Non-pigmented ciliary epithelial cell (primary cell): ENCODE measurements at places on chromosomes 13 and 19.
A peak's percentile ranks its signal among the peaks of the same experiment; 100 is the strongest.

DNA sequence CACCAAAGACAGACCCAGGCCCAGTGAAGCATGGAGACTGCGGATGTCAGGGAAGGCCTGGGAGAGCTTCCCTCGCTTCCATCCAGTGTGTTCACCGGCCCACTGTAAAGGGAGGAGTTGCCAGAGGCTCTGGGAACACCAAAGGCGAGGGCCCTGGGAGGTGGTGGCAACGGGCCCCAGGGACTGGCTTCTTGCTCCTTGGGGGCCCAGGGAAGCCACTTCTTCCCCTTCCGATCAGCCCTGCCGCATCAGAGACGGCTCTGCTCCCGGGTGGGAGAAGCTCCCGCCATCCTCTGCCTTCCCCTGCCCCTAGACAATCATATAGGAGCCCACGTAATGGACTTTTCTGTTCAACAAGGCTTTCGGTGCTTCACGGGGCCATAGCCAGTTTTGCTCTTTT is 83.4 kb upstream of the GPR183 start:
- DNase-seq: no peak

DNA sequence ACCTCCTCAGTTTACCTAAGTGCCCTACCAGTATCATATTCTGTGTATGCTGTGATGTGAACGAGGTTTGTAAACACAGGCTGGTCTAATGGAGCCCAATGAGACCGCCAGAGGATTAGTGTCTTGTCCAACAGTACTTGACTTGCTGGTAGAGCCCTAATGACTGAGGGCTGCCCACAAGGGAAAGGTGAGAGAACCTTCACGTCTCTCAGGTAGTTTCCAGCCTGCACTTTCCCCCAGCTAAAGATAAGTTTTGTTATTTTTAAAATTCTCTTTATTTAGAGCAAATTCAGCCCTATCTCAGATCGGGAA is 498 bp upstream of the RBM26 start:
- no peak for DNase-seq

DNA sequence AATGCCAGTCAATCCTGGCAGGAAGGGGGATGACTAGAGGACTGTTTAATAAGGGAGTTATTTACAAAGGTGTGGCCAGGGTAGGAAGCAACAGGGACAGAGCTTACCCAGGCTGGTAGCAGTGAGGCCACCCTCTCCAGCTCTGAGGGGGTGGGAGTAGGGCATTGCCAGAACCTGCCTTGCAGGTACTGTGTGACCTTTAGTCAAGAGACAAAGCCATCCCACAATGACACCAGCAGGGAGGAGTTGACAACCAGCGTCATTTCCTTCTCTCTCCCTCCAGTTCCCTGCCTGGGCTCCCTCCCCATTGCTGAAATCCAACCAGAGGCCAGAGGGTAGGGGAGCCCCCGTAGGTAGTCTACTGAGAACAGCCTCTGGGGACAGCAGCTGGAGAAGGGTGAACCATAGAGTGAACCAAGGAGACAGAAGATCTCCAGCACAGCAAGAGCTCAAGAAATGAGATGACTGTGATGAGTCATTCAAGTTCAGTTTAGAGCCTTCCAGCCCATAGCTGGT is 33.3 kb upstream of the SPATA13 start:
- DNase-seq: no peak

GRCh38 chr19:5541456-5541855 is 26.3 kb downstream of the TINCR start:
- no peak for DNase-seq

DNA sequence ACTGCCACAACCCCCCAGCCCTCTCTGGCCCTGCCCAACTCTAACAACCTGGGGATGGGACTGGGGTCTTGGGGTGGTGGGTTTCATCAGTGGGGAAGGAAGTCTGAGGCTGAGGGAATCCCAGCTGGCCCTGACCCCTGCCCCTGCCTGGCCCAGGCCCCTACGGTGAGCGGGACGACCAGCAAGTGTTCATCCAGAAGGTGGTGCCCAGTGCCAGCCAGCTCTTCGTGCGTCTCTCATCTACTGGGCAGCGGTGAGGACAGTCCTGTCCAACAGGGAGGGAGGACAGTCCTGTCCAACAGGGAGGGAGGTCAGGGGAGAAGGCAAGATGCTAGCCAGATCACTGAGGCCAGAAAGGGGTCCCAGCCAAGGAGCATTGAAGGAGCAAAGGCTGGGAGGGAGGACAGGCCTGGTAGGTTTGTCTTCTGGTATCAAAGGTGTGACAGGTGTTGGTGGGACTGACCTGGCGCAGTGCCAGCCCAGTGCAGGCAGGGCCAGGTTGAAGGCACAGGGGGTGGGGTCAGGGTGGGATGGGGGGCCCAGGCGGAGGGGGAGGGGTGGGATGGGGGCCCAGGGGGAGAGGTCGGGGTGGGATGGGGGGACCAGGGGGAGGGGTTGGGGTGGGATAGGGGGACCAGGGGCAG is 12.1 kb upstream of the LTBP4 start:
- DNase-seq: no peak

GRCh38 chr19:48413879-48414587 is 20.6 kb downstream of the GRIN2D start:
- no peak for DNase-seq

GRCh38 chr19:19416280-19416679 is 10.8 kb downstream of the GATAD2A start:
- no peak for DNase-seq

DNA sequence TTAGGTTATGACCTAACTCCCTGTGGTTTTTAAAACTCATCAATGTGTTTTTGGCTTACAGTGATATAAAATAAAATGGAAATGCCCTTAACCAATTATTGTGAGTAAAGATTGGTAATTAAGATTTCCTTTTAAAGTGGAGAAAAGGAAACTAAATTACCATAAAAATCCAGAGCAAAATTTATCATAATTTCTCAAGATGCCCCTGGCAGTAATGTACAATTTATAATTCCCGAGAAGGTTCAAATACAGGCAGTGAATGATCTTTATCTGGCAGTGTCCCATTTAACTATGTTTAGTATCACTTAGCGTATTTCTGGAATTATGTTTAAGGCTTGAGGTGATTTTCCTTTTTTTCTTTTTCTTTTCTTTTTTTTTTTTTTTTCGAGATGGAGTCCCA is 61.5 kb downstream of the ESD start:
- DNase-seq: no peak

DNA sequence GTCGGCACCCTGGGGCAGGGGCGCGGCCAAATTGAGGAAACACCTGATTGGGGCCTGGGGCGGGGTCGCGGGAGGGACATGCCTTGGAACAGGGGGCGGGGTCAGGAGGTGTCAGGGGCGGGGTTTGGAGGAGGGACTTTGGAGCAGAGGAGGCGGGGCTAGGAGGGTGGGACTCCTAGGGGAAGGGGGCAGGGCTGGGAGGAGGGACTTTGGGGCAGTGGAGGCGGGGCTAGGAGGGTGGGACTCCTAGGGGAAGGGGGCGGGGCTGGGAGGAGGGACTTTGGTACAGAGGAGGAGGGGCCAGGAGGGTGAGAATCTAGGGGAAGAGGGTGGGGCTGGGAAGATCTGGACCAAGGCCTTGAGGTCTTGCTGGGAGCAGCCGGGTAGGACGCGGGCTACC is 21.9 kb downstream of the GRIN2D start:
- DNase-seq: no peak

- DNase-seq: peak; percentile 24
These were observed 71.1 kb downstream of the CBY2 start for GRCh38 chr13:45773236-45773635.

GRCh38 chr13:98071316-98071715 is 71.6 kb upstream of the FARP1 start:
- no peak for DNase-seq

GRCh38 chr13:110653271-110653670 is 37.9 kb downstream of the NAXD start:
- DNase-seq: no peak

- DNase-seq: no peak
These were observed 1.0 kb downstream of the EPOR start for GRCh38 chr19:11382898-11383705.

DNA sequence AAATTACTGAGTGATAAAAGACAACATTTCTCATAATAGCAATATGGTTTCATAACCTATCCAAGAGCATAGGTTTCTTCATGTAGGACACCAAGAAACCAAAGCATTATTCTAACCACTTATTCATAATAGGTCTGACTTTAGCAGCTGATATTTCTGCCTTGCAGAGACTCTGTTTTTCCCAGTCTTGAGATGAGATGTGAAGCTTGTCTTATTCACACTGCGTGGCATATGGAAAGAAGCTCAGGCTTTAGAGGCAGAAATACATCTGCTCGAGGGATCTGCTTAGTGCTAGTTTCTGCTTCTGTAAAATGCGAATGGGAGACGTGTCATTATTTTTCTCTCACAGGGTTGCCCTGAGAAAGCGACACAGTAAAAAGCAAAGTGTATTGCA is 232.0 kb upstream of the SPRY2 start:
- no peak for DNase-seq

- no peak for DNase-seq
These were observed 184.4 kb downstream of the TSHZ3 start for GRCh38 chr19:31164791-31165251.

GRCh38 chr13:110426735-110427134 is 119.7 kb downstream of the COL4A2 start:
- DNase-seq: no peak

DNA sequence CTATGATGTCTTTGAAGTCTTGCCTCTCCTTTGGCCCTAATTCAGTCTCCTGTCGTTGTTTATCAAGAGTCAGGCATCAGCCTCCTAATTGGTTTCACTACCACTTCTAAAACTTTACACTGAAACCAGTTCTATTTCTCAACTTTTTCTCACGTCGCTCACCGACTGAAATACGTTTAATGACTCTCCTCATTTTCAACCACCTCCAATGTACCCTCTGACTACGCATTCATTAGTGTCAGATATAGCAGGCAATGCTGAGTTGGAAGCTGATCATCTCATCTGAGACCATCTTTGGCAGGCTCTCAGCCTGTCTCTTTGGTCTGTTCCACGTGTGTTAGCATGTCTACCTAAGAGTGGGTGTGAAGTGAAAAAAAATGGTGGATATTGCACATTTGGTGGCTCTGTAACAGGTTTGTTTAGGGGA is 128.1 kb downstream of the KL start:
- no peak for DNase-seq

GRCh38 chr13:48096670-48097069 is 1.8 kb upstream of the MED4 start:
- DNase-seq: no peak

- DNase-seq: no peak
These were observed 185.7 kb downstream of the PTPRS start for GRCh38 chr19:5154799-5155426.

- DNase-seq: no peak
These were observed 44.0 kb downstream of the COG3 start for GRCh38 chr13:45508776-45509175.

- DNase-seq: no peak
These were observed 3.7 kb downstream of the KLF5 start for GRCh38 chr13:73062468-73062867.

DNA sequence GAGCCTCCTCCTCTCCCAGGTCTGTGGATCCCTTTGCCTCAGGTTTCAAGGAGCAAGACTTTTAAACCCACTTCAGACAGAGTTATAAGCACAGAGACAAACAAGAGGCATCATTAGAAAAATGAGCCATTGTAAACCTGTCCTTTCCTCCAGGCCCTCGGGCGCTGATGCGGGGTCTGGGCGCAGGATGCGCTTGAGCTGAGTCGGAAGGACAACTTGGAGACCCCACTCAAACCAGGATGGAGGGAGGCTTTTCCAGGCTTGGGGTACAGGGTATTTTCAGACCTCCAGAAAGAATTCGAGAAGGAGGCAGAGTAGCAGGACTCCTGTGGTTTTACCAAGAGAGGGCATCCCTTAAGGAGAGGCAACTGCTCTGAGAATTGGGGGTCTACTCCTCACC is 155.6 kb downstream of the NUFIP1 start:
- DNase-seq: no peak

GRCh38 chr13:114140131-114140905 is 7.9 kb upstream of the RASA3 start:
- DNase-seq: no peak

DNA sequence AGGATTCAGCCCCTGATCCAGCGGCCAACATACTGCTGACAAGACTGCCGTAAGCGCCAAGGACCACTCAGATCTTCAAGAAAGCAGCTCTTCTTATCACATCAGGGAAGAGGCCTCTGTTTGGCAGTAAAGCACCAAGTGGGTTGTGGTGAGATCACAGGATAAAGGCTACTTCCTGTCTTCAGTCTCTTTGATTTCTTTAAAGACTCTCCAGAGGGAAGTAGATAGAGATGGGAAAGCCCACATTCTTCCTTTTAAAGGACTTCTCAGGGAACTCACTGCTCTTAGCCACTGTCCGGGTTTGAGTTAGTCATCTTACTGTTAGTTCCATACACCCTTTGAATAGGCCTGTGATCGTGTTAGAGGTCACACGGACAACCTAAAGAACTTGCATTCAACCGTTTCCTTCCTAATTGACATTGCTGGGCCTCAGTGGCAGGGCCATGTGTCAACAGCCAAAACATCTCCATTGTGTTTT is 47.2 kb upstream of the POMP start:
- no peak for DNase-seq

DNA sequence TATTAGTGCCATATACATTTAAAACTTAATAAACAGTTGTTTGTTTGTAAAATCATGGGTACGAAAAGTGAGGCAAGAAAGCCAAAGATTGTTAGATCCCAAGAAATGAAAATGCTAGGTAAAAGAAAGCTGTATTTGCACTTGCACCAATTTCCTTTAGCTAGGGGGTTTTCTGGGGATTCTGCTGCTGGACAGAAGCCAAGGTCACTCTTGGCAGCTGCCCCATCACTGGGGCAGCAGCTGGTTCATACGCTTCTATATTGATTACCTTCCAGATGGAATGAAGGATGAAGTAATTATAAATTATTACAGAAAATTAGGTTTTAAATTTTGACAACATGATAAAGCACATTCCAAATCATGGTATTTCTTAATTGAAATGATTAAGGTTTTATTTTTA is 127.4 kb downstream of the SLITRK5 start:
- no peak for DNase-seq

GRCh38 chr13:32497589-32497988 is 41.0 kb downstream of the N4BP2L2 start:
- no peak for DNase-seq

DNA sequence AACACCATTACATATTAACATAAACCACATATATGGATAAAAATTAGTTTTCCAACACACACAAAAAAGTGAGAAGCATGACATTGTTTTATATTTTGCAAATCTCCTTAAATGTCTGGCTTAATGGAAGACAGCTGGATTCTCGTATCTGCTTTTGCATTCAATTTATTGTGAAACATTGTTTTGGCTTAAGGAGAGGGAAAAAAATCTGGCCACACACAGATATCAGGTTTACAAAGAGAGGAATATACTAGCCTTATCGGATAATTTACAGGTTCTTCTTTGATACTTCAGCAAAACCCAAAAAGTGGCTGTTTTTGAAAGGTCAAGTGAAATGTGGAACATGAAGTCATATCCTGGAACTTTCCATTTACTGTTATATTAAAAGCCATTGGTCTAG is 523.5 kb upstream of the ARGLU1 start:
- DNase-seq: no peak

DNA sequence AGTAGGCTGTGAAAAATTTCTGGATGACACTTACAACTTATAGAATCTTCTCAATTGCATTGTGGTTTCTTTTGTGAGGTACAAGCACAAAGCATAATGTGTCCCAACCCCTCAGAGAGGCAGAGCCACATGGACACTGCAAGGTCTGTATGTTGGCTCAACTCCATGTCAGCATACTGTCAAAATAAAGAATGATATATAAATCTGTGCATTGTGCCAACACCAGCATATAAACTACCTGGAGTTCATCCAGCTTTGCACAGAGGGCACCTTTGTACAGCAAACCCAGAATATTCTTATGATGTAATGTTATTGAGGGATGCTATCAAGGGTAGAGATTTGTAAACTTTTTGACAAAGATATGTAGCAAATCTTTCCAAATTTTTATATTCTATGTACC is 1065.8 kb upstream of the MIR17HG start:
- DNase-seq: no peak
